ENCODE measurements at places on chromosomes 2 and 18.

- DNase-seq: no peak
Observed at GRCh38 chr18:8765783-8766463, 60.6 kb downstream of the MTCL1 start.

DNA sequence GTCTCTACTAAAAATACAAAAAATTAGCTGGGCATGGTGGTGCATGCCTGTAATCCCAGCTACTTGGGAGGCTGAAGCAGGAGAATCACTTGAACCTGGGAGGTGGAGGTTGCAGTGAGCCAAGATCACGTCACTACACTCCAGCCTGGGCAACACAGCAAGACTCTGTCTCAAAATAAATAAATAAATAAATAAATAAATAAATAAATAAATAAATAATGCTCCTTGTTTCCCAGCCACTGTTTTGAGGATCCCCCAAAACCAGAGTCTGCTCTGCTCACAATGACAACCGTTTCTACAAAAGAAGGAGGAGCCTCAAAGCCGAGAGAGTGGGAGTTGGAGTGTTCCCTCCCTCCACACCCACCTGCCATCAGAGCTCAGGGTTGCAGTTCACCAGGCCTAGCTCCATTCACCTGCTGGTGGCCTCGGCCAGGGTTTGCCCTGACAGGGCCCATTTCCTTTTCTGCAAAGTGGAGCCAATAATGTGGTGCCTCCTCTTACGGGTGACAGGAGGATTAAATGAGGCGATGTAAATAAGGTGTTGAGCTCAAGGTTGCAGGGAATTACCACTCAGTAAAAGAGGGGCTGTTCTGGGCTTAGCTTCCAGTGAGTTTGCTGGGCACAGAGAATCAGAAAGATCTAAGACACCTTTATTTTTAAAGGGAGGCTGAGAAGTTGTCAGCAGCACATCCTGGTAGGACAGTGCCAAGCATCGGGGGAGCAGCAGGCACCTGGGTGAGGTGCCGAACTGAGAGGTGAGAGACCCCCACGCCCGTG, 25.5 kb downstream of the CRACDL start:
- DNase-seq: no peak

DNA sequence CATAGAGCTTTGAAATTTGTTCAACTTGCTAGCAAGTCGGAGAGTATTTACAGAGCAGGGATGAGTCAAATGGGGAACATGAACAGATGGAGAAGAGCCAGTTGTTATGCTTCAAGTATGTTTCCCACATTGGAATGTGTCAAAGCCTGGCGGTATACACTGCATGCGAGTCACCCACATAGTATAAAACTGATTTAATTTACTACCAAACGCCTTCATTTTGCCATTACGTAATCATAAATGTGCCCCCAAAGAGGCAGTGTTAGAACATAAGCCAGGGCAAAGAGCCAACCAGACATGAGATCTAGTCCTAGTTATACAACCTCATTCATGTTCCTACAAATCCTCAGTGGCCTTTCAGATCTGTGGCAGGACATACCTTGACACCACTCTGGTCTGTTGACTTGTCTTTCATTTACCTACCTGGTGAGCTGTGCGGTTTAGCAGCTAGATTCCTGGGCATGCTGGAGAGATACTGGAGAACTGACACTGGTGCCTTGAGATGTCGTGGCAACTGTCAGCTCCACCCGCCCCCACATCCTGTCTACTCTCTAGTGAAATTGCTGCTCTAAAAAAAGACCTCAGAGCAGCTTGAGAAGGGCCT, 21.7 kb upstream of the NRP2 start:
- DNase-seq: no peak

- DNase-seq: no peak
Observed at GRCh38 chr18:11991021-11991795, 9.9 kb downstream of the IMPA2 start.

- no peak for DNase-seq
Observed at GRCh38 chr2:15860760-15861159, 79.6 kb upstream of the MYCN start.

- DNase-seq: no peak
Observed at GRCh38 chr2:111100765-111101162, 19.9 kb upstream of the BCL2L11 start.

DNA sequence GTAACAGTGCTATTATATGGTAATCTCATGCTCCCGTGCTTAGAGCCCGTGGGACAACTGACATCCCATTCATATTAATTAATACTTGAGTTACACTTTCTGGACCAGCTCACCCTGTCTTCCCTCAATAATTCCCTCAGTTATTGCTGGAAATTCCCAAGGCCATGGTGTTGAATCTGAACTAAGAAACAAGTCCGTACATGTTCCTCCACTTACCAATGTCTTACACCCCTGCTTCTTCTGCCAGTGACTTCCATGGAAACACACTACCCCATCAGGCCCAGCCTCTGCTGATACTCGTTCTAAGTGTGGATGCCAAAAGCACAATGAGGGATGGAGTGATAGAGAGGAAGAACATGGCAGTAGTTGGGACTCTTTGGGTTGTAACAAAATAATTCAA, 193.7 kb downstream of the RND3 start:
- DNase-seq: no peak

DNA sequence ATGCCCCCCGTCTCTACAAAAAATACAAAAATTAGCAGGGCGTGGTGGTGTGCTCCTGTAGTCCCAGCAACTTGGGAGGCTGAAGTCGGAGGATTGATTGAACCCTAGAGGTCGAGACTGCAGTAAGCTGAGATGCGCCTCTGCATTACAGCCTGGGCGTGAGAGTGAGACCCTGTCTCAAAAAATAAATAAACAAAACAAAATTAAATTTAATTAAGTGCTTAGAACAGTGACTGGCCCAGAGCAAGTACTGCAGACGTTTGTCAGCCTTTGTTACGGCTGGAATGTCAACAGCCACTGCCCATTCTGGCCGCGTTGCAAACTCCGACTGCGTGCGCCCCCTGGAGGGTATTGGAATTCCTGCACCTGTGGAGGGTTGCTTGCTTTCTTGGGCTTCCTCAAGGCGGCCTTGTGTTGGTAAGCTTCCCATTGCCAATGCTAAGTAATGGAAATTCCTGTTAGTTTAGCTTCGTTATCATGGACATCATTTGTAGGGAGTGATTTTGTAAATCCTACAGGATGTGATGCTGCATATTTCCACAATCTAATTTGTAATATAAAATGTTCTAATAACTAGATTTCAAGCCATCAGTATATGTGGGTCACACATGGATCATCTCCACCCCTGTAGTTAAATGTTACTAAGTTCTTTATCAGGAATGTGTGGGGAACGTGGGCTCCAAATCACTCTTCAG, 15.9 kb upstream of the ATP6V1B1 start:
- DNase-seq: peak; percentile 78

- no peak for DNase-seq
Observed at GRCh38 chr2:184875911-184876310, 277.6 kb downstream of the ZNF804A start.

GRCh38 chr2:214591366-214591765, 180.5 kb downstream of the VWC2L start:
- no peak for DNase-seq

- no peak for DNase-seq
Observed at GRCh38 chr2:23005469-23005868, 379.5 kb upstream of the KLHL29 start.

DNA sequence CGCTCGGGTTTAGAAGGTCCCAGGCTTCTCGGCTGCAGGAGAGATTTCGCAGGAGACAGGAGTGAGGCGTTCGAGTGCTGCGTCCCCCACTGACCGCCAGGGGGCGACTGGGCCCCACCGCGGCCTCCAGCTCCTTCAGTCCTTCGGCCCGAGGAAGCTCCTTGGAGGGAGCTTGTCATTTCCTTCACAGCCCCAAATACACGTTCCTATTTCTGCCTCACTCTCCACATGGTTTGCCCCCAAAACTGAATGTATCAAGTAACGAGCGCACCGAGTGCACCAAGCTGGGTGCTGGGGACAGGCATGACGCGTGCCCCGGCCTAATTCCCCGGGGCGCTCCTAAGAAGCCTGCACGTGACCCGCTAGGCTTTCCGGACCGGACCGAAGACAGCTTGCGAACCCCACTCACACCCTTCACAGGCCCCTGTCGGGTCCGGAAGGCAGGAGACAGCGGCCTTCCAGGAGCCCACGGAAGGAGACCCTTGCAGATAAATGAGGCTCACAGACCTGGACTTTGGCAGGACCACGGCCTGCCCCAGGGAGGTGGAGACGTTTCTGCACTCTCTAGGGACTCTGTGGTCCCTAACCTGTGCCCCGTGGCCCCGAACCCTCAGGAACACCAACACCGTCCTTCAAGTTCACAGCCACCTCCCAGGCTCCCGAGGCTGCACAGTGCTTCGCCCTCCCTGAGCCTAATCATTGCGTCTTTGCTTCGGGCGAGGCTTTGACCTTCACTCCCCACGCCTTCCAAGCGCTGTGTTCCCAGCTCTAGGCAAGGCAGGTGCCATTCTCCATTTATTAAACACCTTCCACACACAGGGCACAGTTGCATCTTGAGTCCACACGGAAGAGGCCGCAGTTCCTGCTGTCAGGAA, 13.0 kb upstream of the FAHD2A start:
- DNase-seq: peak; percentile 61

DNA sequence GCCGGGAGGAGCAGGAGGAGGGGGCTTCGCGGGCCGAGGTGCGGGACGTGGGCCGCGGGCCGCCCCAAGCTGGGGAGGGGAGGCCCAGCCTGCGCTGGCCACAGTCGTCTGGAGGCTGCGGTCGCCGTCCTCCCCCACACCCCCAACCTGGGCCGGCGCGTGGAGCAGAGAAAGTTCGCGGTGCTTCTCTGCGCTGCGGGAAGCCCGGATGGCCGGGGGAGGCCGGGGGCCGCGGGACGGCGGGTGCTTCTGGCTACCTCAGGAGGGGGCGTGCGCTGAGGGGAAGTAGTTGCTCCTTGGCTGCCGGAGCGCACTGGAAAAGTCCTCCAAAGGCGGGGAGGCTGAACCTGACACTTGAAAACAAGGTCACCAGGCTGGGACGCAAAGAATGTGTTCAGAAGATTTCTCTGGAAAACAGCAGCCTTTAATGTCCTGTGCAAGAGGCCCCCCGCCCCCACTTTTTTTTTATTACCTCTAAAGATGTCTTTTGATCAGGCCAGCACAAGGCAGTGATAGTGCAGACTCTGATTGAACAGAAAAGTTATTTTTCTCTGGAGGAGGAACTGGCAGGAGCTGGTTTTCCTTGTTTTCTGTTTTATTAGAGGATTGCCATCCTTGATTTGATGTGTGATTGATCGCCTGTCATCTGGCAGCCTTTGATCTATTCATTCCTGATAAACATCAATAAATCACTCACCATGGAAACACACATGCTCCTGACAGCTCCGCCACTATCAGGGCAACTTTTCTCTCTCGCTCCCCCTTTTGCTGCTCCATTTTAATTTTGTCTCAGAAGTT, 1.6 kb downstream of the TSHZ1 start:
- peak; percentile 50 for DNase-seq

DNA sequence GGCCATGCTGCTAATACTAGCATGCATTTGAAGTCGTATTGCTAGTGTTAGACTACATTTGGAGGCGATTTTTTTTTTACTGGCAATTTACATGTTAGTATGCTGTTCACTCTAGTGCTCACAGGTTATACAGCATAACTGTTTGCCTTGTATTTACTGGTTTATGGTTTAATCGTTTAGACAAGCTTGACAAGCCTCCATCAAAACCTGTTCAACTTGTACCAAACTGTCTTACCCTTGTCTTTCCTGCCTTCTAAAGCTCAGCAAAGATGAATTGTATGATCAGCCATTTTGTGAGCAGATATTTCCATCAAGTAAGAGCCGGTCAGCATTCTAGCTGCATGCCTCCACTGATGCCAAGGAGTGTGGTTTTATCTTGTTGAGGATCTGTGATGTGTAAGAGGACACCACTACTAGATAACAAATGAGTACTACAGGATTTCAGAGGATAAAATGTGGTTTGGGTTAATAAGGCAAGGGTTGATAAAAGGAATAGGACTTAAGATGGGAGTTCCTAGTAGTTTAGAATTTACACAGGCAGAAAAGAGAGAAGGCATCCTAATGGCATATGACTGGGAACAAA, 68.4 kb upstream of the ITM2C start:
- DNase-seq: no peak

GRCh38 chr2:111222204-111222866, 101.6 kb downstream of the BCL2L11 start:
- DNase-seq: no peak

DNA sequence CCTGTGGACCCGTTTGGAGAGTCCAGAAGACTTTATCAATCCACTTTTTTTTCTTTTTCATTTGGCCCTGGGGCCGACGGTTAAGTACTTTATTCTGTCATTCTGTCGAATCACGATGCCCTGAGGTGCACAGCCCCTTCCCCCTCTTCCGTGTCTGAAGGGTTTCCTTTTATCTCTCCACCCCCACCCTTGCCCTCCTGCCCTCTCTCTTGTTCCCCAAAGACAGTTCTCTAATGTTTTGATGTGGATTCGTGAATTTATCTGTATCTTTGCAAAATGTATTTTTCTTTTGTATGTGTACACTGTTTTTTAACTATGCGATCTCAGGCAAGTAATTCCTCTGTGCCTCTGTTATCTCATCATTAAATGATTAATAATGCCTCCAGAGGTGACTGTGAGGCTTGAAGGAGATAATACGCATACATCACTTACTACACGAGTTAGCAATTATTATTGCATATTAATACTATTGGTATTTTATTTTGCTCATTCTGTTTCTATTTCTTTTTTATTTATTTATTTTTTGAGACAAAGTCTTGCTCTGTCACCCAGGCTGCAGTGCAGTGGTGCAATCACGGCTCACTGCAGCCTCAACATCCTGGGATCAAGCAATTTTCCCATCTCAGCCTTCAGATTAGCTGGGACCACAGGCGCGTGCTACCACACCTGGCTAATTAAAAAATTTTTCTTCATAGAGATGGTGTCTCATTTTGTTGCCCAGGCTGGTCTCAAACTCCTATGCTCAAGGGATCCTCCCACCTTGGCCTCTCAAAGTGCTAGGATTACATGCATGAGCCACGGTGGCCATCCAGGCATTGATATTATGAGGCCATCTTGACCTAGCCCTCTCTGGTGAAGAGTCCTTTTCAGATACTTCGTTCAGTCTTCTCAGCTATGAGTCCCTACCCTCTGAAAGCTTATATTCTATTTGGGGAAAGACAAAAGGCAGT, 1.4 kb upstream of the CASP8 start:
- no peak for DNase-seq

- no peak for DNase-seq
Observed at GRCh38 chr18:2336690-2337392, 234.5 kb downstream of the METTL4 start.

DNA sequence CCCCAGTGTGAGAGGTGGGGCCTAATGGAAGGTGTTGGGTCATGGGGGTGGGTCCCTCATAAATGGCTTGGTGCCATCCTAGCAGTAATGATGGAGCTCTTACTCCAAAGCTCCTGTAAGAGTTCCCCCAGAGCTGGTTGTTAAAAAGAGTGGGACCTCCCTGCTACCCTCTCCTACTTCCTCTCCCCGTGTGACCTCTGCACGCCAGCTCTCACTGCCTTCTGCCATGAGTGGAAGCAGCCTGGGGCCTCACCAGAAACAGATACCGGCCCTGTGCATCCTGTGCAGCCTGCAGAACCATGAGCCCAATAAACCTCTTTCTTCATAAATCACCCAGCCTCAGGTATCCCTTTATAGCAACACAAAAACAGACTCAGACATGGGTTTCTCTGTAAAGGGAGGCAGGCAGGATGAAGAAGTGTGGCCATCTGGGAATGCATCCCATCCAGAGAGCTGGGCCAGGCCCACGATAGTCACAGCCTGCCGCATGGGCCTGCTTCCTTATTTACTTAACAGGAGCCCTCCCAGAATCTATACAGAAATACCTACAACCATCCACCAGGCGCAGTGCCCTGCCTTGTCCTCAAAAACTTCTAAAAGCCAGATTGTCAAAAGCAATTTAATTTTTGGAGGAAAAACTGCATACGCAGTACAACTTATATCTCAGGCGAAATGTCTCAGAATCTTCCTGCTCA, 7.5 kb downstream of the PRLH start:
- no peak for DNase-seq

GRCh38 chr2:160666154-160667060, 172.8 kb upstream of the RBMS1 start:
- DNase-seq: no peak
